ENCODE measurements at places on chromosomes 4 and X.

DNA sequence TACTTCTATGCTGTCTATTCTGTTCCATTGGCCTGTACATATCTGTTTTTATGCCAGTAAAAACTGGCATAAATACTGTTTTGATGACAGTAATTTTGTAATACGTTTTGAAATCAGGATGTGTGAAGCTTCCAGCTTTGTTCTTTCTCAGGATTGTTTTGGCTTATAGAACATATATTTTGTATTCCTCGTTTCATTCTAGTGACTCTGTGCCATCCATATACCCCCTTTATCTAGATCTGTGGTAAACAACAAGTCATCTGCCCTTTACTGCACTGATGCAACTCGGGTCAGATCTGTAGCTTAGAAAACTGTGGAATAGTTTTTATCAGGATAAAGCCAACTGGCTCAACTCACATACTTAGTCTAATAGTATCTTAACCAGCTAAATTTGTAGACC is 233.7 kb downstream of the PRDM5 start:
- DNase-seq = no peak

- DNase-seq = no peak
Observed at GRCh38 chrX:14291666-14292500, 237.5 kb upstream of the GLRA2 start.

GRCh38 chrX:132171881-132172280 is 44.1 kb upstream of the FRMD7 start:
- peak; percentile 64 for DNase-seq

DNA sequence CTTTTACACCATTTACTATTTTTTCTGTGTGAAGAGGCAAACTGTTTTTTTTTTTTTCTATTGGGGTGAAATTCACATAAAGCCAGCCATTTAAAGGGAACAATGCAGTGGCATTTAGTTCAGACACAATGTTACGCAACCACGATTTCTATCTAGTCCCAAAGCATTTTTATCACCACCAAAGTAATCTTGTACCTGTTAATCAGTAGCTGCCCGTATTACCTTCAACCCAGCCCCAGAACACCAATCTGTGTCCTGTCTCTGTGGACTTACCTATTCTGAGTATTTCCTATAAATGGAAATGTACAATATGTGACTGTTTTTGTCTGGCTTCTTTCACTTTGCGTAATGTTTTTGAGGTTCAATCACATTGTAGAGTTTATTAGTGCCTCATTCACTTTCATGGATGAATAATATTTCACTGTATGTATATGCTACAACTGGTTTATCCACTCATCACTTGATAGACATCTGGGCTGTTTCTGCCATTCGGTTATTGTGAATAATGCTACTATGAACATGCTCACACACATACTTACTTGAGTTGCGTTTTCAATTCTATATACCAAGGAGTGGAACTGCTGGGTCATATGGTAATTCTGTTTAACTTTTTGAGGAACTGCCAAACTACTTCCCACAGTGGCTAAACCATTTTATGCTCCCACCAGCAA is 116.2 kb downstream of the CDS1 start:
- peak; percentile 88 for DNase-seq

- peak; percentile 31 for DNase-seq
Observed at GRCh38 chr4:183571350-183571941, 66.6 kb downstream of the ING2 start.

DNA sequence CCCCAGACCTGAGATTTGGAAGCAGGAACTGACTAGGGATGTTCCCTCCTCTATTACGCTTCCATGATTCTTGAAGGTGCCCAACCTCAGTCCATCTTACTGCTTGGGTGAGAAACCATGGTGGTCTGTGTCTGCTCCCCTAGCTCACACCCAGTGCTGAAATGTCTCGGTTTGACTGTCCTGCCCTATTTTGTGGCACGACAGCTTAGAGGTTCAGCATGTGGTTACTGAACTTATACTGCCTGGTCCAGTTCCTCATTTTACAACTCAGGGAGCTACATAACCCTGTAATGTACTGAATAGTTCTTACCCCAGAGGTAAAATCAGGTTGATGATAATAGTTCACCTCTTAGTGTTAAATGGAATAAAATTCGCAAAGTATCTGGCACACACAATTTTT is 203.1 kb downstream of the RBM46 start:
- no peak for DNase-seq

- no peak for DNase-seq
Observed at GRCh38 chr4:5460106-5460801, 248.1 kb downstream of the EVC2 start.

DNA sequence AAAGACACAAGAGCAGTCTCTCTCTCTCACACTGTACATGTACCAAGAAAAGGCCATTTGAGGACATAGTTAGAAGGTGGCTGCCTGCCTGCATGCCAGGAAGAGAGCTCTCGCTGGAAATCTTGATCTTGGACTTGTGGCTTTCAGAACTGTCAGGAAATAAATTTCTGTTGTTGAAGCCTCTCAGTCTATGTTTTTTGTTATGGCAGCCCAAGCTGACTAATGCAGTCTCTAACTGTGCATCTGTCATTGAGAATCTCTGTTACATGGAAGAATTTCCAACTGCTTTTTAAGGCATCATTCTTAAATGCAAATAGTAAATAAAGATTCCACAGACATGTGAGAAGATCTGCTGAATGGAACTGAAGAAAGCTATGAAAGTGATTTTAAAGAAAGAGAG is 198.3 kb downstream of the PCDH10 start:
- DNase-seq = no peak

DNA sequence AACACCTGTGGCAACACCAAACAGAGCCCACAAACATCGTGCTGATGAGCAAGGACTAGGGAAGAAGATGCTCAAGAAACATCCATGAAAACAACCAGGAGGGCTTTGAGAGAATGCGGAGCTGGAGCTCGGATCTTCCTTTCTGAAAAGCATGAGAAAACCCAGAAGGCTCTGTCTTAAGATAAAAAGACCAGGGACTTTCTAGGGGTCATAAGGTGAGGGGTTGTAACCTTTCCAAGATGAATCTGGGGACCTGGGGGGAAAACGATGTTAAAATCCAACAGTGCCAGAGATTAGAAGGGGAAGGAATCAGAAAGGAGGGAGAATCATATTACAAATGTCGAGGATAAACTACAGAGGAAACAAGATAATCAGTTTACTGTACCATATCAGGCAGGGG is 10.1 kb downstream of the GK2 start:
- DNase-seq = no peak

GRCh38 chr4:86973668-86974067 is 38.9 kb downstream of the AFF1 start:
- DNase-seq = no peak

- peak; percentile 27 for DNase-seq
Observed at GRCh38 chr4:93764639-93765246, 63.8 kb upstream of the ATOH1 start.

GRCh38 chr4:11183356-11183740 is 245.3 kb downstream of the HS3ST1 start:
- DNase-seq = no peak

DNA sequence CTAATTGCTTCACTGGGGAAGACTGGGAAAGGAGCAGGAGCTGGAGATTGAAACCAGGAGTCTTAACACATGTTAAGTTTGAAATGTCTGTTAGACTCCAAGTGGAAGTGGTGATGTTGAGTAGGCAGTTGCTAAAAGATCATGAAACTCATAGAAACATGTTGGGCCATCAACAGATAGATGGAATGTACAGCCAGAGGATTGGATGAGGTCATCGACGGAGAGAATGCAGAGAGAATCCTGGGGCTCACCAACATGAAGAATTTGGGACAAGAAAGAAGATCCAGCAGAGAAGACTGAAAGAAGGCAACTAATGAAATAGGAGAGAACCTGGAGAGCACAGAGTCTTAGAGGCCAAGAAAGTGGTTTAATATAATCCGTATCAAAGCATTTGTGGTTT is 19.4 kb upstream of the TSPAN5 start:
- no peak for DNase-seq

GRCh38 chrX:37820646-37821045 is 26.7 kb downstream of the DYNLT3 start:
- no peak for DNase-seq

DNA sequence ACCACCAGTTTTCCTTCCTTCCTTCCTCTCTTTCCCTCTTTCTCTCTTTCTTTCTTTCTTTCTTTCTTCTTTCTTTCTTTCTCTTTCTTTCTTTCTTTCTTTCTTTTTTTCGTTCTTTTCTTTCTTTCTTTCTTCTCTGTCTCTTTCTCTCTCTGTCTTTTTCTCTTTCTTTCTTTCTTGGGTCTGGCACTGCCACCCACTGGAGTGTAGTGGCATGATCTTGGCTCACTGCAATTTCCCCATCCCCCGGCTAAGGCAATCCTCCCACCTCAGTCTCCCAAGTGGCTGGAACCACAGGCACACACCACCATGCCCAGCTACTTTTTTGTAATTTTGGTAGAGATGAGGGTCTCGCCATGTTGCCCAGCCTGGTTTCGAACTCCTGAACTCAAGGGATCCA is 51.6 kb upstream of the NHS start:
- DNase-seq = no peak

DNA sequence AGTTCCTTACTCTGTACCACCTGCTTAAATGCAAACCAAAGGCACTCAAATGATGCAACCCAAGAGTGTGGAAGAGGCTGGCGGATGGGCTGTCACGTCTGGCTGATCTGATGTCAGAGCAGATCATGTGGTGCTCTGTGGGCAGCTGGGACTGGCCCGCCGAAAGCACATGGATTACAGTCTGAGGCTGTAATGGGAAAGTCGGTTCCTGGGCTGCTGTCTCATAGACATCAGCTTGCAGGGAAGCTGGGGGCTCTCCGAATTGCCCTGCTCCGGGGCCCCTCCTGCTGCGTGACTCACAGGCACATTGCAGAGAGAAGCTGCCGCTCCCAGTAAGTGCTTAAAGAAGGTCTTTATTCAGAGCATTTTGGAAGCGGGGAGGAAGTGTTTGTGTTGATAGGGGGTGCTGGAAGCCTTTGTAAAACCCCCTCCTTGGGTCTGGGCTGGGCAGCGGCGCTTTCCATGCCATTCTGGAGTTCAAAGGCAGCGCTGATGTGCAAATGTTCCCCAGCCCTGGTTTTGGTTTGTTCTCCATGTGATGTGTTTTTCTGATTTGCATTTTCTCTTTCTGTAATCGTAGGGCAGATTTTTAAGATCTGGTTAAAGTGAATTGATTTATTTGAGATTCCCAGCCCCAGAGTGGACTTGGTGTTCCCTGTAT is 181.1 kb downstream of the LARP7 start:
- DNase-seq = peak; percentile 54

DNA sequence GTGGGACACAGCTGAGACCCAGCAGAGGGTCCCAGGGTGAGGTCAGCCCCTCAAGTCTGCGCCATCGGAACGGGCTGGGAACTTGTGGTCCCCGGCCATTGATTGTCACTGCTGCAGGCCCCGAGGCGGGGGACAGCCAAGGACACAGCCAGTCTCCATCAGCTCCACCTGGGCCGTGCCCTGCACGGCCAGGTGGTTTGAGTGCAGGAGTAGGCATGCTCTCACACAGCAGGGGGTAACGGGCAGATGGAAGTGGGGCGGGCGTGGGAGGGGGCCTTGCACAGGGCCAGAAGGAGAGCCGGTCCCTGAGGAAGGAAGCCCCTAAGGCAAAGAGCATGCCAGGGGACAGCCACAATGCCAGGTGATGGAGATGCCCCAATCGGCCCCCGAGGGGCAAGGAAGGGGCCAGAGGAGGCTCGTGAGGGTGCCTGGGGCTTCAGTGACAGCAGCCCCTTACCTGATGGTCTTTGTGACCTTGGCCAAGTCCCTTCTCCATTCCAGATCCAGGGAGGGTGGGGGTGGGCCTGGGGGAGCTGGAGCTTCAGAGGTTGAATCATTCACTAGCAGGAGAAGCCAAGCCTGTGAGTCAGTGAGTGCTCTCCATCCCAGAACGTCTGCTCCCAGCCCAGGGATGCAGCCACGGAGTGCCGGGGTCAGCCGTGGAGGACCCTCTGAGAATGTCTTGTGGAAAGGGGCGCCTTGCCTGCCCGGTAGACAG is 2.3 kb downstream of the ATP2B3 start:
- DNase-seq = no peak

Measured in trophoblast cell (in vitro differentiated cells and primary cell).